ENCODE measurements at places on chromosomes 3 and 15.

DNA sequence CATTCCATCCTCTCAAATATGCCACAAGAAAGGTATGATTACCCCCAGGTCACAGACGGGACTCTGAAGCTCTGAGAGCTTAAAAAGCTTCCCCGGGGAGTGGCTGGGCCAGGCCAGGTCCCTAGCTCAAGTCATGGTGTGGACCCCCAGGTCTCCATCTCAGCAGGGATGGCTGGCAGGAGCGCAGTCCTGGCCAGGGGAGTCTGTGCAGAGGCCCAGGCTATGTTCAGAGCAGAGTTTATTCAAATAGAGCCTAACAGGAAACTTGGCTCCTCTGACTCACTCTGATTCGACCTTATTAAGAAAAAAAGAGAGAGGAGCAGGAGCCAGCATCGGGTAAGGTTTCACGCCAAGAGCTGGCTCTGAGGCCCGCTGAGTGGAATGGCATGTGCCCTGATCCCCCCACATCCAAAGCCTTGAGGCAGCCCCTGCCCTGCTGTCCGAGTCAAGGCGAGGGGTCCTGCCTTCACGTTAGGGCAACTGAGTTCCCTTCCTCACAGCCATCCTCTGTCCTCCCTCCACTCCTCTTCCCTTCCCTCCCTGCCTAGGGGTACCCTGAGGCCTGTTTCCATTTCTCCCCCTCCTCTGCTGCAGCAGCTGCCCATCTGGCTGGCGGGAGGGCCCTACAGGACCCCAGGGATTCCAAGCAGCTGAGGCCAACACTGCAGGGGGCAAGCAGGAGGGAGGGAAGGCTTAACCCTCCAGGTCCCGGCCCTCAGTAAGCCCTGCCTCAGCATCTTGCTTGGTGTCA lies 1.9 kb upstream of the LOXL1 start:
- peak; percentile 83 for DNase-seq

GRCh38 chr15:80309769-80310384 lies 57.9 kb upstream of the CTXND1 start:
- peak; percentile 27 for DNase-seq

DNA sequence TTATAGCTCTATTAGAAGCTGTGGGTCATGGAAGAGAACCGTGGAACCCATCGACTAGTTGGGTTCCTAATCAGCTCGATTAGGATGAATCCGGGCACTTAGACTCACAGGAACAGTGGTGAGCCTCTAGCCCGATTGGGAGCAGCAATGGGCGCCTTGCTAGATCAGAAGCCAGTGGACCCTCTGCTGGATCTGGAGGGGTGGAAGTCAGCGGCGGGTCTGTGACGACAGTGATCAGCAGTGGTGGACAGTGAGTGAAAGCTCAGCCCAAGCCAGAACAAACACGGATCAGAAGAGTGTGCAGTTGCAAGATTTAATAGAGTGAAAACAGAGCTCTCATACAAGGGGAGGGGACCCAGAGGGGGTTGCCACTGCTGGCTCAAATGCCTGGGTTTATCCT lies 1170.2 kb downstream of the OTOL1 start:
- DNase-seq: no peak

- DNase-seq: peak; percentile 51
These were observed 64.1 kb downstream of the TLE3 start for GRCh38 chr15:70033529-70034140.

- no peak for DNase-seq
These were observed 40.6 kb upstream of the POLR2M start for GRCh38 chr15:57665939-57666338.

GRCh38 chr15:77853008-77853328 lies 220.3 kb upstream of the LINGO1 start:
- no peak for DNase-seq

DNA sequence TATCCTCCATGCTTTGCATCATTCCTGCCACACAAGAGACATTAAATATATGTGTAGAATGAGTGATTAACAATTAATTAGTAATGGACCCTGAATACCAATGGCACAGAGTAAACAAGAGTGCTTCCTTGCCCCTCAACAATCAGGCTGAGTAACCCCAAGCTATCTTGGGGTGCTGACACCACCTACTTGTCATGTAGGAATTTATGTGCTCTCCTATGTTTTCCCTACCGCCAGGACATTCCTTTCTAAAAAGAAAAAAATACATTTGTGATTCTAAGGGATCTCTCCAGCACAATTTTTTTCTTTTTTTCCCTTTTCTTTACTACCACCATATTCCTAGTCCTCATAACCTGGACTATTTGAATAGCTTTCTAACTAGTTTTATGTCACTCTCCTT lies 449.1 kb downstream of the MFSD1 start:
- DNase-seq: no peak

- DNase-seq: peak; percentile 73
These were observed 115.1 kb downstream of the LIPC start for GRCh38 chr15:58546635-58547627.

- DNase-seq: no peak
These were observed 61.0 kb upstream of the CSTA start for GRCh38 chr3:122263974-122264588.

- DNase-seq: no peak
These were observed 65.1 kb downstream of the HMCES start for GRCh38 chr3:129343643-129344360.

DNA sequence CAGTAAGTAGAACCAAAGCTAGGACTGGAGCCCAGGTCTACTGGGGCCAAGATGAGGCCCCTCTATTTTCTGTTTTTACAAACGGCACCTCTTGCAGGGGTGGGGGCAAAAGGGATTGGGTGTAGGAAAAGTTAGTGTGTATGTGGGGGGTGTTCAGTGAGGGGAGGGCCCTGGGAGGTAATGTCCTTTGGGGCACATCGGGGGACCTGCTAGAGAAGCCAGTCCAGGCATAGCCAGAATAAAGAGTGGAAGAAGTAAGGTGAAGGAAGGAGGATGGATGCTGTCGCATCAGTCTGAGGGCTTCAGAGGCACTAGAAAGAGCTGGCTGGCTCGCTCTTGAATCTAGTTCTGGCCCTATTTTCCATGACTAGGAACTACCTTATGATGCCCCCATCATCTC lies 2.6 kb downstream of the PLCD1 start:
- no peak for DNase-seq

GRCh38 chr15:39752991-39753390 lies 29.6 kb downstream of the FSIP1 start:
- no peak for DNase-seq

- no peak for DNase-seq
These were observed 33.6 kb downstream of the CEP70 start for GRCh38 chr3:138560501-138560900.

DNA sequence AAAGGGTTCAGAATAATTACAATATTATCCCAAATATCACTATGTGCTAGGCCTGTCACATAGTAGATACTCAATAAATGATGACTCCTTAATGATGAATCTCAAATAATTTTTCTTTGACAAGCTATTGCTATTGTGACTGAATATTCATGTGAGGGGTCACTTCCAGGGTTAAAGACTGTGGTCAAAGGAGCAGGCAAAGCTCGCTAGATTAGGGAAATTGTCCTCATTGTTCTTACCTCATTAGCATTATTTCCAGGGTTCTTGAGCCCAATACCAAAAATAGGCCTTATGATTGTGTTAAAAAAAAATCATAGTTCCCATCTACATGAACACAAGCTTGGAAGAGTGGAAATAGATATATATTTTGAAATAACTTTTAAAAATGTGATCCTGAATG lies 252.2 kb downstream of the GAP43 start:
- DNase-seq: no peak

DNA sequence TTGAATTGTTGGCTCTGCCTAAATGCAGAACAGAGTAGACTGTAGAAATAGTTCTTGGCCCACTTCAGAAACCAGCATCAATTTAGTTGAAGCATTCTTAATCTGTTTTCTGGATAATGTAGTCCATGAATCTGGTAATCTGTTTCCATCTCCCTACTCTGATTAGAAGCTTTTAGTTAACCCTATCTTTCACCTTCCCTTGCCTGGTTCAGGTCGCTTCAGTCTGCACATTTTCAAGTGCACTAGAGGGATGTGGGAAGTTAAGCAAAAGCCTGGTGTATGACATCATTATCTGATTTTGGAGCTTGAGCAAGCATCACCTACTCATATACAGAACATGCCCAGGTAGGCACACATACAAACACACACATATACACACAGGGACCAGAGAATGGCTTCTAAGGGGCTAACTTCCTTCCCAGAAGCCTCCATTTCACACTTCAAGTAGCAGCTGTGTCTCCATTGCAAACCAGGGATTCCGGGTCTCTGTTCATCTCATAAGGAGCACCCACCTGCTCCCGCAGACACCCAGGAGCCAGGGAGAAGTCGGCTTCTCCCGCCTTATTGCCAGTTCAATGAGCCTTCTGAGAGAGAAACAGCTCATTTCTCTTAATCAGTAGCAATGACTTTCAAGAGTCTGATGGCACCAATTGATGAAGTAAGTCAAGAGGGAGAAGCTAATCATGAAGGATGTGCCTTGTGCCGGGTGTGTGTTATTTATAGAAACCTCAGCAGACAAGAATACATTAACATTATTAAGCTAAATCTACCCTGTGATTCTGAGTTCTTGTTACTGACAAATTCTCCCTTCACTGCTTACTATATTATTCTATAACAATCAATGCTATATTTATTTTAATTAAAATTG lies 347.9 kb upstream of the STAC start:
- DNase-seq: no peak

GRCh38 chr3:46228260-46229242 lies 13.7 kb upstream of the CCR3 start:
- DNase-seq: peak; percentile 59

- DNase-seq: peak; percentile 72
These were observed 42.5 kb downstream of the MCF2L2 start for GRCh38 chr3:183385698-183386613.

DNA sequence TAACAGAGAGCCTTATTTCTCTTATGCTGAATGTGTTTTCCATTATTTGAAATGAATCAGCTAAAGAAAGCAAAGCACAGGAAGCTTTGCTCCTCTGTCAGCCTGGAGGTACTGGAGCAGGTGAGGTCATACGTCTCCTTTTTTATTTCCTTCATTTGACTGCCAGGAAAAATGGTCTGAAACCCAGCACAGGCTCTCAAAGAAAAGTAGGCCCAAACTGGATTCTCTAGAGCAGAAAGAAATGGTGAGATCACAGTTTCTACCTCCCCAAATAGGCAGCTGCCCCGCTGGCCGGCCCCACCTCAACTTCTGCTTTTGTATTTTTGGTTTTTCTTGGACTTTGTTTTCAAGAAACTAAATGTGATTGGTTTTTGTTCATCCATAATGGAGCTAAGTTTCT lies 95.1 kb downstream of the RPL39L start:
- no peak for DNase-seq

- no peak for DNase-seq
These were observed 216.9 kb downstream of the ATP8B4 start for GRCh38 chr15:49901996-49902684.

GRCh38 chr3:138303474-138303873 lies 26.2 kb downstream of the NME9 start:
- no peak for DNase-seq

DNA sequence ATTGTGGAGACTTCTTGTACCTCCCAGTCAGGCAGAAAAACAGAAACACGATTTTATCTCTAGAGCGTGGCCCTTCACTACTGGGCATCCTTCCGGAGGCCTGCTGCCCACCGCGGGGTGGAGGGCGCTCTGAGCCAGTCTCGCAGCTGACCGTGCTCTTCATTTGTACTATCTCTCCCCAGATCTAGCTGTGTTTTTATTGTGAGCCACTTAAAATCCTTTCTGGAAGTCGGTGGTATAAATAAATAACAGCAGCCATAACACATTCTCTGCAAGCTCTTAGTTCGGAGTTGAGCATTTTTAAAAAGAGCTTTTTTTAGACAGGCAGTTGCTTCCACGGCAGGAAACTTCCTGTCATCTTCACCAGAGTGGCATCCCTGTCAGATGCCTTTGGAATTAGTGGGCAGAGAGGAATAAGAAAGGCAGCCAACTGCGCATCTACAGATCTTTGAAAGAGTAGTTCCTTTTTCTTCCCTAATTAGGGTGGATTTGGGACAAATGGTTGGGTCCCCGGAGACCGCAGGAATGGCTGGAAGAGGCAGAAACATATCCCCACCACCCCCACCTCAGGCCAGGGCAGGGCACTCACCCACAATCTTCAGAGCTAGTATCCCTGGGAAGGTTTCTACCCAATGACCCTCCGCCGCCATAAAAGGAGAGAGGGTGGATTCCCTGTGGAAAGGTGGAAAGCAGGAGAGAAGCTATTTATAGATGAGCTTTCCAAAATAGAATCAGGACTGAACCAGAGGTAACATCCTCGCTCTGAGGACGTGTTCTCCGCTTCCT lies 91.1 kb downstream of the TOP2B start:
- DNase-seq: no peak

GRCh38 chr3:126432361-126433104 lies 37.8 kb downstream of the CFAP100 start:
- DNase-seq: no peak

GRCh38 chr3:30186741-30187219 lies 419.6 kb upstream of the TGFBR2 start:
- DNase-seq: no peak

- no peak for DNase-seq
These were observed 73.8 kb downstream of the MCTP2 start for GRCh38 chr15:94305133-94305532.

GRCh38 chr3:119145500-119146167 lies at the start of gene TEX55:
Gene TEX55, plus strand, starts transcription at chr3:119146165. Its CDS starts 25 bp downstream, at chr3:119146190.
- peak; percentile 64 for DNase-seq

Measured in RWPE1 (cell line).